ENCODE measurements at places on chromosomes 13 and 19.

- no peak for DNase-seq
Observed at GRCh38 chr13:72960541-72960940, 98.3 kb upstream of the KLF5 start.

DNA sequence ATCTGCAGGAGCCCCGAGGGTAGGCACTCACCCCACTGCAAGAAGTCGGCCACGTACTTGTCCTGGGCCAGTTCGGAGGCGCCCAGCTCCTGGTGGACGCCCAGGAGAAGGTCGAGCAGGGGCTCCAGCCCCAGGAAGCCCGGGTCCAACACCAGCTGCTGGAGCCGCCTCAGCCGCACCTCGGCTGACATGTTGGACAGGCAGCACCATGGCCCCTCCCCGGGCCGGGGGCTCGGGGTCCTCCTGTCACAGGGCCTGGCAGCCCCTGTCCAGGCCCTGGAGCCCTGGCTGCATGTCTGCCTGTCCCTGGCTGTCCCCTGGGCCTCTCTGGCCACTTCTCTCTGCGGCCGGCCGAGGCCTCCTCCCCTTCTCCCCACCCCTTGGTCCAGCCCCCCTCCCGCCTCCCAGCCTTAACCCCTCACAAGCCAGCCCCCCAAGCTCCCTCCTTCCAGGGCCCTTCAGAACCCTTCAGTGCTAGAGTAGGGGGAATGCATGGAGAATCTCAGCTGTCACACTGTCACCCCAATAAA is at the start of gene DMPK:
Gene DMPK, minus strand, starts transcription at position 329 of the 530 bp plus-strand sequence. Its CDS starts 138 bp downstream, at position 191.
- DNase-seq = no peak

DNA sequence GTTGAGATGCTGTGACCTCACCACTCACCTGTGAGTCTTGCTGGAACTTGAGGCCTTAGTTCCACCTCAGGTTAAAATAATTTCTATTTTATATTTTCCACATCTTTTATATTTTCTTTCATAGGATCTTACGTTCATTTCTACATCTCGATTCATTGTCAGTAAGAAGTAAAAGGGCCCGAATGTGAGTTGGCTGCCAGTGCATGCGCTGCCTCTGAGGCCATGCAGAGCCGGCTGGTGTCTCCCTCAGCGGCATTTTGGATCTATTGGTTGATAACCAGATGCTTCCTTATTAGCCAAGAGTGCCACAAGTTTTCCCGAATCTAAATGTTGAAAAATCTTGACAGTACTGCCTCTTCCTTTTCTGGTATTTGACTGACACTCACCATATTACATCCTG is 347.3 kb downstream of the TEX29 start:
- no peak for DNase-seq

GRCh38 chr13:97422118-97423054 is 11.6 kb upstream of the RAP2A start:
- DNase-seq = no peak

GRCh38 chr13:46656786-46657185 is 103.8 kb downstream of the LRCH1 start:
- no peak for DNase-seq

- DNase-seq = no peak
Observed at GRCh38 chr13:21010621-21011020, 50.8 kb downstream of the LATS2 start.

DNA sequence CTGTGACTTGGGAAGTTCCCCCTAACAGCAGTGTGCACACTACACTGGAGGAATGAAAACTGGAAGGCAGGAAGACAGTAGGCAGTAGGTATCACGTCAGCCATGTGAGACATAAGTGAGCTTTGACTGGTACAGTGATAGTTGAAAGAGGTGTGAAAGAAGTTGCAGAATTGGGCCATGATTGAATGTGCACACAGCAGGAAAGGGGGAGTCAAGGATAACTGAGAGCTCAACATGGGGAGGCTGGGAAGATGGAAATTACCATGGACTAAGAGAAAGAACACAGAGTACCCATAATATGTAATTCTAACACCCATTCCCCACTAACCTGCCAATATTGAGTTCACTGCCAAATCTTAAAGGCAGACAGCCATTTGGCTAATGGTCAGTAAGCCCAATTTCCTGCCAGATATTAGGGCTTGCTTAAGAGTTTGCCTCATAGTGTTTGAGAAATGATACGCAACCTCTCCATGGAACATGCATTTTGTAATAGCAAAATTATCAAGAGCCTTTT is 321.7 kb downstream of the DCT start:
- DNase-seq = no peak

DNA sequence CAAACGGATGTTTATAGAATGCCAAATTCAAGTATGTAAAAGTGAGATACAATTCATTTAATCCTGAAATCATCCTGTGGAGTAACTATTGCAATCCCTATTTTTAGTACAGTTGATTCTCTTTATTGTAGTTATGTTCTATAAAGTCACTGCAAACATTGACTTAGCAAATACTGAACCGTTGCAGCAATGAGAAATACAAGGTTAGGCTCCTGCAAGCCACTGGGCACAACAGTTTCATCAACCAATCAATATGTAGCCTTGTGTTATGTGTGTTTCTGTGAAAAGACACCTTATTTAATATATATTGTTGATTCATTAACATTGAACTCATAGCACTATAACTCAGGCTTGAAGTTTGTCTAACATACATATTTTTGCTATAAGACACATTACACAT is 174.4 kb downstream of the DCT start:
- no peak for DNase-seq

DNA sequence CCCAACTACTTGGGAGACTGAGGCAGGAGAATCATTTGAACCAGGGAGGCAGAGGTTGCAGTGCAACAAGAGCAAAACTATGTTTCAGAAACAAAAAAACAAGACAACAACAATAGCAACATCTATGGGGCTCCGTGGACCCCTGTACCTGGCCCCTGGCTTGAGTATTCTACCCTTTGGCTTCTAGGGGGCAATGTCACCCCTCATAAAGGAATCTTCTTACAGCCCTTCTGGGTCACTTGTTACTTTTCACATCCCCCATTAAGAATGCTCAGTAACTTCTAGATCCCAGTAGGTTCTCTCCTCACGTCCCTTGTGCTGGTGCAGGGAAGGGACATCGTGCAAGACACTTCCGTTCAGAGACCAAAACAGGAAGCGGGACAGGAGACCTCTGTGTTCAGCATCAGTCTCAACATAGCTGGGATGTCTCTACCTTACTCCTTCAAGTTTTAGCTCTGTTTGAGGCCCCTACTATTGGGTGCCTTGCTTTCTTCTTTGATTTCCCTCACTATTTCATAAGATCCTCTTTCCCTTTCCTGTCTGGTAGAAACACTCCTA is 218.1 kb upstream of the ARGLU1 start:
- DNase-seq = no peak

GRCh38 chr13:50244713-50245574 is 229.7 kb downstream of the KCNRG start:
- no peak for DNase-seq

GRCh38 chr19:17327654-17328516 is 6.8 kb downstream of the ANO8 start:
- no peak for DNase-seq

- no peak for DNase-seq
Observed at GRCh38 chr19:27780367-27781075, 1432.4 kb downstream of the UQCRFS1 start.

DNA sequence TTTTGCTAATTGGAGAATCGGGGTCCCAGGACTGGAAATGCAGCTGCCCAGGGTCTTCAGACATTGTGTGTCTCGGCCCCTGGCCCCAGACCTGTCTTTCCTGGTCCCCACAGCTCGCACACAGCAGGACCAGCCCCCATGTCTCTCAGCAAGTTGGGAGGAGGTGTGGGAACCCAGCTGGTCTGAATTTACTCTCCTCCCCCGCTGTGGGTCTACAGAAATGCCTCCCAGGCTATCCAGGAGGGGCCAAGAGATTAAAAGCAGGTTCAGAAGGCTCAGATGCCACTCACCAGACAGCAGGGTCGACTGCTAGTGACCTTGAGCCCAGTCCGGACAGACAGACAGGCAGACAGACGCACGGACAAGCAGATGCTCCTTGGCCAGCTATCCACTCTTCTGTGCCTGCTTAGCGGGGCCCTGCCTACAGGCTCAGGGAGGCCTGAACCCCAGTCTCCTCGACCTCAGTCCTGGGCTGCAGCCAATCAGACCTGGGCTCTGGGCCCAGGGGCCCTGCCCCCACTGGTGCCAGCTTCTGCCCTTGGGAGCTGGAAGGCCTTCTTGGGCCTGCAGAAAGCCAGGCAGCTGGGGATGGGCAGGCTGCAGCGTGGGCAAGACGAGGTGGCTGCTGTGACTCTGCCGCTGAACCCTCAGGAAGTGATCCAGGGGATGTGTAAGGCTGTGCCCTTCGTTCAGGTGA is at the start of gene DAND5:
Gene DAND5, plus strand, starts transcription at position 285 of the 697 bp plus-strand sequence. Its CDS starts 85 bp downstream, at position 370.
- DNase-seq = no peak

- no peak for DNase-seq
Observed at GRCh38 chr13:53038993-53039392, 10.4 kb downstream of the OLFM4 start.

GRCh38 chr19:7355151-7355820 is 6.5 kb downstream of the ARHGEF18 start:
- no peak for DNase-seq

- no peak for DNase-seq
Observed at GRCh38 chr19:51676566-51677083, 16.5 kb upstream of the SPACA6 start.

DNA sequence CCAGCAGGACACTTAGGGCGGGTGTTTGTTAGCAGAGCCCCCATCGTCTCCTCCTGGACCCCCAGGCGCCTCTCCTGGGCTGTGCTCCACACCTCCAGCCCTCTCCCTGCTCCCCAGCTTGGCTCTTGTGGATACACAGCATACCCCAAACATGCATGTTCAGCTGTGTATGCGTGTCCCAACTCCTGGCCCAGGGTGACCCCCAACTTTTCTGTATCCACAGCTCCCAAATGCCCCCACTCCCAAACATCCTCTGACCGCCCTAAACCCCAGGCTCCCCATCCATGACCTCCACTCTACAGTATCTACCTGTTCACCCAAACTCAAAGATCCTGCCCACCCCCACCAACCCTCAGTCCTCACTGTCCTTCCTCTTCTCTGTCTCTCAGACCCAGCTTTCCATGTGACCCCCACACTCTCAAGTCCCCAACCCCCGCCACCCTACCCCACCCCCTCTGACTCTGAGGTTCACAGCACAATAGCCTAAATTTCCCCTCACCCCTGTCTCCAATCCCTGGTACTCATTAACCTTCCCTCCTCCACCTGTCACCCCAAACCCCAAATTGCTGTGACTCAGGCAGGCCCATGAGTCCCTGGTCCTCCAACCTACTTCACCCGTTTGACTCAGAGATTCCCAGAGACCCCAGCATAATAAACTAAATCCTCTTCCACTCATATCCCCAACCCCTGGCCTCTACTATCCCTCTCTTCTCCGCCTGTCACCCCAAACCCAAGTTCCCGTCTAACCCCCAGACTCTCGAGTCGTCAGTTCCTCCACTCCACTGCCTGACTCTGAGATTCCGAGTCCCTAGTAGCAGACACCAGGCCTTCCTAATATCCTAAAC is 968 bp downstream of the UBE2M start:
- DNase-seq = no peak

GRCh38 chr13:24630121-24630520 is 50.1 kb upstream of the ATP12A start:
- no peak for DNase-seq

DNA sequence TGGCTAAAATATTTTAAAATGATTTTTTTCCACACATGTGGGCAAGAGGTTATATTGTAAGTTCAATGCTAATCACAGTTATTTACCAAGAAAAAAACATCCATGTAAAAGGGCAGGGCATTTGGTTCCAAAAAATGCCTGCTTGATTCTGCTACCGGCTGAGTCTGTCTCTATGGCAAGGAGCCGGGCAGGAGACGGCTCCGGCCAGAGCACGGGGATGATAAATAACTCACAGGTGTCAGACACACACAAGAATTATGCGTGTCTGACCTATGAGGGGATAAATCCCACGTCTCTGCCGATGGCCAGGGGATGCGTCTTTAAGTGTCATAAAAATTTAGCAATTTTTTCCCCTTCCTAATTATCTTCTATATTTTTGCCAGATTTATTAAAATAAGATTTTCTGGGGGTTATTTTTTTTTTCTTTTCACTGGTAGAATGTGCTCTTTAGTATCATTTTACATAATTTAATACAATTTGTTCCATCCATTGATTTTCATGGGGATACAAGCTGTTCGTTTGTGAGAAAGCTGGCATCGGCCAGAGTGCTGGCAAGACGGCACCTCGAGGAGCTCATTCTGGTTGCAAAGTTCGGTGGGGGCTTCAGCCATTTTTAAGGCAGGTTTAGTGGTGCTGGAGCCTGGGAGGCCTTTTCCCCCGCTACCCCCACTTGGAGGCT is 253.9 kb downstream of the ZNF536 start:
- DNase-seq = no peak

DNA sequence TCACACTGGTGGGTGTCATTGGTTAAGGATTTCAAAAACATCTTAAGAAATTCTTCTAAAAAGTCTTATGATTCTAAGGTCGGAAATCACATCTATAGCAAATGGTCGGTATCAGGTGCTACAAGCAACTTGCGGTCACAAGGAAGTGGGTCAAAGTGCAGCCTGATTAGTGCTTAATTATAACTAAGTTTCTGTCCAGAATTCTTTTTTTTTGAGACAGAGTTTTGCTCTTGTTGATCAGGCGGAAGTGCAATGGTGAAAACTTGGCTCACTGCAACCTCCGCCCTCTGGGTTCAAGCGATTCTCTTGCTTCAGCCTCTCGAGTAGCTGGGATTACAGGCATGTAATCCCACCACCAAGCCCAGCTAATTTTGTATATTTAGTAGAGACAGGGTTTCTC is 1.2 kb upstream of the GDF15 start:
- no peak for DNase-seq

- DNase-seq = no peak
Observed at GRCh38 chr13:49838989-49839388, 46.5 kb upstream of the KPNA3 start.

DNA sequence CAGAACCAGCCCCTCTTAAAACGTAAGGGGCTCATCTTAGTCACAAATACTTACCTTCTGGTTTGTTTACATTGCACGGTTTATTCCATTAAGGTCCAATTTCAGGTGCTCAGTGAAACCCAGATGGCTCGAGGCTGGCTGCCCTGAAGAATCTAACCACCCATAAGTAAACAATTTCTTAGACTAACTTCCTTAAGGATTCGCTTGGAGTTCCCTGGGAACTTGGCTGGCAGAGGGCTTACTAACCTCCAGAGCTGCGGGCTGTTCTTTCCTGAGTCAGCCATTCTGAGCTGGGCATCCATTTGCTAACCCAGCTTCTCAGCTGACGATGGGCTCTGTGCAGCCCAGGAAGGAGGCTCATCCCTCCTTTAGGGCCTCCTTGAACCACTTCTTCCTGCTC is 262.1 kb downstream of the FGF9 start:
- DNase-seq = no peak

DNA sequence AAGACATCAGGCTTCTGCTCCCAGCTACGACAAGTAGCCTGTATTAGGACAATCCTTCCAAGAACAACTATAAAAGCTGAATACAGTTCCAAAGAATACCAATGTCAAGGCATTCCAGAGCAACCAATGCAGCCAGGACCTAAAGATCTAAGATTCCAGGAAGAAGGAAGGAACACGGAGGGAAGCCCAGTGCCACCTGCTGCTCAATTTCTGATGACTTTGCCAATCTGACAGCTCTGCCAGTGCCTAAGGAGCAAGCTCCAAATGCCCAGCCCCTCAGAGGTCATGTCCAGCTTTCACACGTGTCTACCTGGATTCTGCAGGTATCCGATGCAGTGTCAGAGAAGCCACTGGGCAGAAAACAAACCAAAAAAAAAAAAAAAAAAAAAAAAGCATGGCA is 164.4 kb downstream of the IRS2 start:
- no peak for DNase-seq
